ENCODE measurements at places on chromosomes 7 and 10. TPM values are rescaled to one million over a fixed set of nuclear protein-coding genes. Genes with fewer than 3 reads are reported as not detected.

The ARPC1B gene
- total RNA-seq, result 214 TPM

The TPK1 gene
- 2.6 TPM for total RNA-seq

The NUTM2A gene
- 4.2 TPM for total RNA-seq

The APBB1IP gene
- total RNA-seq, result 2.5 TPM

The SFTPA2 gene
- total RNA-seq, result 0.29 TPM

The MUC12 gene
- total RNA-seq, result not detected

The TWIST1 gene
- 5.2 TPM for total RNA-seq

The GBX1 gene
- not detected for total RNA-seq

The SEMA4G gene
- total RNA-seq, result 13.3 TPM

The SMIM30 gene
- 56.3 TPM for total RNA-seq

The TEX47 gene
- total RNA-seq, result 0.40 TPM

The NRG3 gene
- total RNA-seq, result 1.8 TPM

The SEMA3C gene
- 5.9 TPM for total RNA-seq

The DDC gene
- not detected for total RNA-seq
